Stimulated activated CD8-positive, alpha-beta memory T cell treated with anti-CD3 and anti-CD28 coated beads, Interleukin-15, amount 100 ng/mL, for 4 hours (primary cell): ENCODE measurements at places on chromosomes 7 and 10.

DNA sequence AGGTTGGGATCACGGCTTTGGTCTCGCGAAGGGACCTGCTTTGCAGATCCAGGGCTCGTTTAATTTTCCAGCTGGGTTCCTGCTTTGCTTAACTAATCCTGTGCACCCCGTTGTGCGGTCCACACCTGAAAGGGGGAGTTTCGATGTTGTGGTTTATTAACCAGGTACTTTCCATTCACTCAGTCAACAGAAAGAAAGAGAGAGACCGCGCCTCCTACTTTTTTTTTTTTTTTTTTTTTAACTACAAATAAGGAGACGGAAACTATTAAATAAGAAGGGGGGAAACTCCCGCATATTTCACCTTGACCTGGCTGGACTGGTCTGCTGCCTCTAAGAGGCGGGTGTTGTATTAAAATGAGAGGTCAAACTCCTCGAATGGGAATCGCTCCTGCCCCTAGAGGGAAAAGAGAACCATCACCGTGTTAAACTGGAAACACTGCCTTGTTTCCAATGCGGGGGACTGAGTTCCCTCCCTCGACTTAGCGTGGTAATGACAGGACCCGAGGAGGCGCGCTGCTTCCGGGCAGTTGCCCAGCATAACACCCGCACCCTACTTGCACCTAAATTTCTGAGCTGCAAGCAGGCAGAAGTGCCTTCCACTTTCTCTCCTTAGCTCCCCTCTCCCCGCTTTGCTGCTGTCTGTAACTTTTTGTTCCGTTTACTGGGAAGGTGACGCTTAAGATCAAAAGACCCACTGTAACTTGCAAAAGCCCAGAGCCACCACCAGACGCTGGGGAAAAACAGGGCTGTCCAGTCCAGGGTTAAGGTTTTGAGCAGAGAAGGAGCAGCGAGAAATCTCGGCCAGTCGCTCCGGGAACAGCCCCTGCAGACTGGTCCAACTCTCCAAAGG is 1.1 kb upstream of the ITGB8 start:
- DNase-seq = no peak

DNA sequence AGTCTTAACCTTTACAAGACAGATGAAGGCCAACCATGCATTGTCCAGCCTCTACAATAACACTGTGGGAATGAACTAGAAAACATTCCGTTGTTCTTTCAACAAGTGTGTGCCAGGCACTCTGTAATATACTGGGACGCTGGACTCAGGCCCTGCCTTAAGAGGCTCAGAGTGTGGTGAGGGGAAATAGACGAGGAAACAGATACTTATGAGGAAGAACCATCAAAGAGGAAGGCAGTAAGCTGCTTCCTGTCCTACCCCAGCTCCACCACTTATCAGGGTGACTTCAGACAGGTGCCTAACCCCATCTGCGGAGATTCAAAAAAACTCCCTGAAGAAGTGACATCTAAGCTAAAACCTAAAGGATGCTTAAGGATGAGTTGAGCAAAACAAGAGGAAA is 8.9 kb upstream of the TRIM8 start:
- DNase-seq = no peak

GRCh38 chr10:123153486-123154091 is 613 bp upstream of the BUB3 start:
- DNase-seq = no peak

DNA sequence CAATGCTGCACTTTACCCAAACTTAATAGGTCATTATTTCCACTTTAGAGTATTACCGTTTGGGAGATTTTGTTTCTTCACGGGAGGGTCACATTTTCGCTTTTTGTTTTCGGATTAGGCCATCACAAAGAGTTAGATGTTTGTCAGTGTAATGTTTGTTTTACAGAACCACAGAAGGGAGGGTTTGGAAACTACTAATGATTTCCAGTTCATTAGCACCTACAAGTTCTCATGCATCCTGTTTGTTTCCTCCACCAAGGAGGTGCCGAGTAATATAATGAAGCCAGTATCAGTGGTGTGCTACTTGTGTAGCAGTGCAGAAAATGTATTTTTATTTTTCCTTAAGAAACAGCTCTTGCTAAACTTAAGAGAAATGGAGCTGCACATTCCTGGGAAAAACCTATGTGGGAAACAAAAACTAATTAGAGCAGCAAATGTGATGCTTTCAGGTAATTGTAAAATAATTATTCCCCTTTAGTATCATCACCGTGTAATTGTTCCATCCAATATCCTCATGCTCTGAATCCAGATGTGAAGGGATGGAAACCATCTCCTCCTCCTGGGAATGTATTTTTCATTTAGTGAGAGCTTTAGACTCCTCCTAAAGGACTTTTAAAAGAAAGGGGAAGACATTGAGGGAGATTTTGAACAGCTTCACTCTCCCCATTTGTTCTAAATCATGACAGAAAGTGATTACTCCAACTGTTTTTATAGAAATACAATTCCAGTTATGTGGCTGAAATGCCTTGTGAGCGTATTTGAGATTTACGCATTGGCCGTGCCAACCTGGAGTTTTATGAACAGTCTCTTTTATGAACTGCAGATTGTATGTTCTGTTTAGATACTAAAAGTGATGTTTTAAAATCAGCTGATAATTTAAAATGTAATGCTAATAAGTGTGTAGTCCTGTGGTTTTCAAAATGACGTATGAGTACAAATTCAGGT is 5.6 kb downstream of the CELF2 start:
- DNase-seq = no peak

DNA sequence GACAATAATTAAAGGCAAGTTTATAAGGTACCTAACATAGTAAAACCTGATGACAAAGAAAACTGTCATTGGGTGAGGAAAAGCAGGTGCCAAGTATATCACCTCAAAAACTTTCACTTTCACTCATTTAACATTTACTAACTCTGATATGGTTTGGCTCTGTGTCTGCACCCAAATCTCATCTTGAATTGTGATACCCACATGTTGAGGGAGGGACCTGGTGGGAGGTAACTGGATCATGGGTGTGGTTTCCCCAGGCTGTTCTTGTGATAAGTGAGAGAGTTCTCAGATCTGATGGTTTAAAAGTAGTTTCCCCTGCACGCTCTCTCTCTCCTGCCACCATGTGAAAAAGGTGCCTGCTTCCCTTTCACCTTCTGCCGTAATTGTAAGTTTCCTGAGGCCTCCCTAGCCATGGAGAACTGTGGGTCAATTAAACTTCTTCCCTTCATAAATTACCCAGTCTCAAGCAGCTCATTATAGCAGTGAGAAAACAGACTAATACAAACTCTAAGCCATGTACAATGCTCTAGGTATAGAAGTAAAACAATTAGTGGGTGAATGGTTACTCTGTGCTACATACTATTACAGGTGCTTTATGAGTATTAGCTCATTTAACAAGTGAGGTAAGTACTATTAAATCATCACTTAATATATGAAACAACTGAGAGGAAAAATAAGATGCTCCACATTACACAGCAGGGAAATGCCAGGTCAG is 199.0 kb downstream of the CHCHD3 start:
- DNase-seq = peak; percentile 0

- DNase-seq = no peak
Observed at GRCh38 chr10:1858547-1858946, 121.2 kb upstream of the ADARB2 start.

DNA sequence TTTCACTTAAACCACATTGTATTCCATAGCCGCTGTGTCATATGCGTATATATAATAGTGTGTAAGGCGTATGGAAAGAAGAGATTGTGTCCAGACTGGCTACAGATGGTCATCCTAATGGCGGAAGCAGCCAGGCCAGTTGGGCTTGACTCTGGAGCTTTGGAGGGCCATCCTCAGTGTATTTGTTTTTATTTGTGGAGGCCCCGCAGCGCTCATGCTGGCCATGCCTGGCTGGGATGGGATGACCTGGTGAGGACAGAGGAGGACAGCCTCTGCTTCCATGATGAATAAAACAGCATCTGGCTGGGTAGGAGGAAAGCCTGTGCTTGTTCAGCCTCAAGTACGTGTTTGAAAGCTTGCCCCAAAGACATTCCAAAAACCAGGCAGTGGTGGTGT is 220.3 kb downstream of the EBF3 start:
- DNase-seq = no peak

DNA sequence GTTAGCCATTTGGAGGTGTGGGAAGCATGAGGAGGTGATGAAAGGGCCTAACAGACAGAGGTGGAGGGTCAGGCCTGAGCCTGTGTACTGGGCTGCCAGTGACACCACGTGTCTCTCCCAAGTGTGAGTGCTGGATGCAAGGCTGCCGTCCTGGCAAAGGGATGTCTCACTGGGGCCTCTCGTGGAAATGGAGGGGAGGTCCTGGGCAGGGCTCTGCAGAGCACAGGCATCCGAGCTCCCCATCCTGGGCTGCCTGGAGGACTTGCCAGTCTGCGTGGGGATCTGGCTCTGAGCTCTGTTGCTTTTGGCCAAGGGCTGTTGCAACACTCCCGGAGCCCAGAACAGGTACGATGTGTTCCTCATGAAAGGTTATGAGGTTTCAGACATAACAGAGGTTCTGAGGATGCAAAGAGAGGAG is 77.3 kb downstream of the GRK5 start:
- no peak for DNase-seq

- DNase-seq = no peak
Observed at GRCh38 chr10:42876945-42877344, 94.3 kb downstream of the BMS1 start.

GRCh38 chr7:105585850-105586500 is 4.7 kb upstream of the EFCAB10 start:
- DNase-seq = no peak

DNA sequence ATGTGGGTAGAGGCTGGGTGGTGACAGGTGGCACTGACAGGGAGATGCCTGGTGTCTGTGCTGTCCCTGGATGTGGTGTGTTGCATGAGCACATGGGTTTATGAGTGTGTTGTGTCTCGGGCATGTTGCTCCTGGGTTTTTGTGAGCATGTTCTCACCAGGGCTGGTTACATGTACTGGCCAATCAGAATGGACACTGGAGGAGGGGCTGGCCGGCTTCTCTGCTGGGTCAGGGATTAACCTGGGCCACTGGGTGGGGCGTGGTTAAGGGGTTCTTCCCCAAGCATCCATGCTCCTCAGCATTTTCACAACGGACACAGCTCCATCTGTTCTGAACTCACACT is 20.8 kb upstream of the VOPP1 start:
- DNase-seq = no peak

- no peak for DNase-seq
Observed at GRCh38 chr7:85229544-85229943, 42.7 kb upstream of the SEMA3D start.
